ENCODE measurements at places on chromosomes 6 and 20.

DNA sequence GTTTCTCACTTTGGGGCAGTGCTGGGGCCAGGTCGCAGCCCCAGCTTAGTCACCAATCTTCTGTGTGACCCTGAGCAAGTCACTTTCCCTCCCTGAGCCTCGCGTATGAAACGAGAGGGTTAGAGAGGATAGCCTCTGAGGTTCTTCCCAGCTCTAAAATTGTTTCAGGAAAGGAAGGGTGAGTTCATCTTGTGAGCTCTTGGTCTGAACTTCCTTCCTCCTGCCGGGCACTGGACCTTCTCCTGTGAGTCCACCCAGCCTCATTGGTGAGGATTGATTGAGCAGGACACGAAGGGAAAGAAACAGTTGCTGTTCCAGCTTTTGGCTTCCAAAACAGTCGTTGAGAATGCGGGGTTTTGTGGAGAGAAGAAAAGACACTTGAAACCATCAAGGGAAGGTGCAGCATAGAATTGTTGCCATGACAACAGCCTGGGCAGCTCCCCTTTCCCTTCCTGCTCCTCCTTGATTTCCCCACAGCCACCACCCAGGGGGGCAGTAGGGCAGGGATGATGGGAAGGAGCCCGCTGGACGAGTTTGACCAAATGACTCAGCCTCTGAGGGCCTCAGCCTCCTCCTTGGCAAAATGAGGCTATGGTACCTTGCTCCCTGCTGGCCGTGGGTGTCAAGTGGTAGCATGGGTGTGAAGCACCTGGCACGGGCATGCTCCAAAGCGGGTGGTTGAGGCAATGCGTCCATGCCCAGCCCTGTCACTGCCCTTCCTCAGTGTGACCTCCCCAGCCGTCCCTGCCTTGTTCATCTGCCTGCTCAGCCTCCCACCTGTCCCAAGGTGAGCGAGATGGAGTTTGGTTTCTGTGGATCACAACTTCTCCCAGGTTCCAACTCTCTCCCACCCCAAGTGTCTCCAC, 107.8 kb downstream of the CDC5L start:
- DNase-seq: no peak

DNA sequence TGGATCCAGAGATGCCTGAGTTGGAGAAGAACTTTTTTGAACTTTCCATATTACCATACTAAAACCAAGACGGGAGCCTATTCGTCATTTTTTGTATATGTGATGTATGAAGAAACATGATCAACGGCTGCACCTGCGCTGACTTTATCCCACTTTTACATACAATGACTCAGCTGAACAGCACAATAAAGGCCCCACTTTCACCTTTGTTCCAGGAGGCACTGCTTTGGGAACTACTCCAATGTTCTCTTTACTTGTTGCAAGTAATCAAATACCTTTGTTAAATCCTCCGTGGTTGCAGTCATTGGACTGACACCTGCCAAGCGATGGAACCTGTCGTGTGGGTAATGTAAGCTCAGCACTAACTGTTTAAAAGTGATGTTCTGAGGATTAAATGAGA, 17.3 kb upstream of the BTN3A2 start:
- no peak for DNase-seq

DNA sequence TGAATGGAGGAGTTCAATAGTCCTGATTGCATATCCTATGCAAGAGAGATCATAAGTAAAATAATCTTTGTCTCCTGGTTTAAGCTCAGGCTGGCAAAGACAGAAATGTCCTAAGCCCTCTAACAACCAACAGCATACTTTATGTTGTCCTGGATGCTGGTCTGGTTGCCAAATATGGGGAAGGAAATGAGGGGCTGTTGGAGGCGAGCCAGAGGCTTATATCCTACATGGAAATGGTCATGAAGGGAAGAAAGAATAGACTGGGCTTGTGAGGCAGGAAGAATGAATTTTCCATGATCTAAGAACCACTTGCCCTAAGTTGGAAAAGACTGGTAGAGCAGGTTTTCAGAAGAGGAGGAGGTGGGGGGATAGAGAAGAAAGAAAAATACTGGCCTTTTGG, 237.1 kb downstream of the SMOC2 start:
- no peak for DNase-seq

GRCh38 chr6:158387578-158387977, 75.3 kb downstream of the TULP4 start:
- DNase-seq: no peak

DNA sequence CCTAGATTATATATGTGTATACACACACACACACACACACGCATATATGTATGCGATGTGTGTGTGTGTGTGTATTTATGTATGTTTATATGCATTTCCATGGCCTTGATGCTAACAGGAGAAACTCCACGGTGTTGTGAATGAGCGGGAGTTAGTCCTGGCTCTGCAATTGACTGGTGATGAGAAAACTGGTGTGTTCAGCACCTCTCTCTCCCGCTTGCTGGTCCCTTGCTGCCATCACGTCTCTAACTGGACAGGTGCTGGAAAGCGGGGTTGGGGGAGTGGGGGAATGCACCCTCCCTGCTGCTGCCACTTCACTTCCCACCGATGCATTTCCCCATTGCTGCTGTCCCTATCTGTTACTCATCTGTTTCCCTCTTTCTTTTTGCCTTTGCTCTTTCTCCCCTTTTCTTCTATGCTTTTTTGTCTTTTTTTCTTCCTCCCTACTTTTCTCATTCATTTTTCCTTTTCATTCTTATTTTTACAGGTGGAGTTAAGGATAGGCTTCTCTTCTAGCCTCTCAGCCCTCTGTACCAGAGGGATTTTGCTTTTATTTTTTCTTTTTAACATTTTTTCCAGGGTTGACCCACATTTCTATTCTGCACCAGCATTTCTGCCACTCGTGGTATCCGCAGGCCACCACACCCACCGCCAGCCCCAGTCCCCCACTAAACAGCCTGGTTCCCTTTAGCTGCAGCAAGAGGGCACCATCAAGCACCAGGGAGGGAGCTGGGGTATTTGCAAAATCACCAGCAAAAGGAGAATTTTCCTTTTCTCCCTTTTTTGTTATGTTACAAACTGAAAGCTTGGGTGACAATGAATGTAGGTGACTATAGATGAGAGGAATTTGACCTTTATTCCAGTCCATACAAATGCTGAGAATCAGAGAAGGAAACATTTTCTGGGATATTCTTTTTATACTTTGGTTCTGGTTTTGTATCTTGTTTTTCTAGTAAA, 115.6 kb downstream of the TCP11 start:
- DNase-seq: no peak

DNA sequence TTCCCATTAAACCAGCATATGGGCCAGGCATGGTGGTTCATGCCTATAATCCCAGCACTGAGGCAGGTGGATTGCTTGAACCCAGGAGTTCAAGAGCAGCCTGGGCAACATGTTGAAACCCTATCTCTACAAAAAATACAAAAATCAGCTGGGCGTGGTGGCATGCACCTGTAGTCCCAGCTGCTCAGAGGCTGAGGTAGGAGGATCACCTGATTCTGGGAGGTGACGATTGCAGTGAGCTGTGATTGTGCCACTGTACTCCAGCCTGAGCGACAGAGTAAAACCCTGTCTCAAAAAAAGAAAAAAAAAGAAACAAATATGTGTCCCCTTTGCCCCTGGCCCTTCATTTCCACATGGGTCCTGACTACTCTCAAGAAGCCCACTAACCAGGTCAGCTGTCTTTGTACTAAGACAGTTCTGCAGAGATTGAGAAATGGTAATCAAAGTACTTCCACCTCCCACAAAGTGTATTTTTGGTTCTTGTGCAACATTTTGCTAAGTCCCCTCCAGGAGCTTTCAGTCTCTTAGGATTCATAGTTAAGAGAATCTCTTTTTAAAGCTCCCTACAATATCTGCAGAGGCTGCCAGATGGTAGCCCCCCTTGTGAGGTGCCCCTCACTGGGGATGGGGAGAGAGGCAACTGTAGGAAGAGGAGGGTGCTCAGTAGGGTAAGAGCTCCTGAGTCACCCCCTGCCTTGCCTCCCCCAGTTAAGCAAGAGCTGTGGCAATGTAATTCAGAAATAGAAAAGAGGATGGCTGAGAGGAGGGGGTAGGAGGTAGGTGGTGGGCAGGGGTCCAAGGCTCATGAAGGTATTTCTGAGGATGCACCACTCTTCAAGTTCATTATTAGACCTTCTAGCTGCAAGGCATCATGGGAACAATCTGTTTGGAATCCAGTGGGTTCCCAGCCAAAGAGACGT, 16.5 kb upstream of the WFDC2 start:
- DNase-seq: no peak

- DNase-seq: no peak
Observed at GRCh38 chr6:167013067-167013466, 13.9 kb downstream of the CEP43 start.

- DNase-seq: no peak
Observed at GRCh38 chr6:14784596-14785492, 461.0 kb upstream of the JARID2 start.

DNA sequence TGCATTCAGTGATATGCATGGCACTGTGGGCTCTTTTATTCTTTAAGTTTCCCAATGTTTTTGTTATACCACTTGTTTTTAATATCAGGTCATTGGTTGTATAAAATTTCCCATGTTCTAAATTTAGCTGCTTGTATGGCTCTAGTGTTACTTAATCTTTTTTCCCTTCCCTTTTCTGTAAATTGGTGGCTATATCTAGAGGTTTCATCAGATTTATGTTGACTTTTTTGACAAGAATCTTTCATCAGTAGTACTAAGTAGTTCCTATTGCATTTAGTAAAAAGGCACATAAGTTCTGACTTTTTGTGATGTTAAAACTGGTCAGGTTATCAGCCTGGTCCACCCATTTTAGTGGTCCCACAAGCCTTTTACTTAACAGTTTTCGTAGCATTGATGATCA, 51.1 kb downstream of the MMS22L start:
- no peak for DNase-seq

- DNase-seq: no peak
Observed at GRCh38 chr6:109466212-109466923, 10.8 kb upstream of the MICAL1 start.

DNA sequence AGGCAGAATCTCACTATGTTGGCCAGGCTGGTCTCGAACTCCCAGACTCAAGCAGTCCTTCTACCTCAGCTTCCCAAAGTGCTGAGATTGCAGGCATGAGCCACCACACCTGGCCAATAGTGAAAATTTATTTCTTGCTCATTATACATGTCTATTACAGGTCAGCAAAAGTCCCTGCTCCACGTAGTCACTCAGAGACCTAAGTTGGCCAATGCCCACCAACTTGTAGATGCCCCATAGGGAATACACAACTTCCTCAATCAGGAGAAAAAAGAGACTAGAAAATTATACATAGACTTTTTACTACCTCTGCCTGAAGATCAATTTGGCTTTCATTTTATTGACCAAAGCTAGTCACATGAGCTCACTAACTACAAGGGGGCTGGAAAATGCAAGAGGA, 22.0 kb upstream of the CGA start:
- no peak for DNase-seq

DNA sequence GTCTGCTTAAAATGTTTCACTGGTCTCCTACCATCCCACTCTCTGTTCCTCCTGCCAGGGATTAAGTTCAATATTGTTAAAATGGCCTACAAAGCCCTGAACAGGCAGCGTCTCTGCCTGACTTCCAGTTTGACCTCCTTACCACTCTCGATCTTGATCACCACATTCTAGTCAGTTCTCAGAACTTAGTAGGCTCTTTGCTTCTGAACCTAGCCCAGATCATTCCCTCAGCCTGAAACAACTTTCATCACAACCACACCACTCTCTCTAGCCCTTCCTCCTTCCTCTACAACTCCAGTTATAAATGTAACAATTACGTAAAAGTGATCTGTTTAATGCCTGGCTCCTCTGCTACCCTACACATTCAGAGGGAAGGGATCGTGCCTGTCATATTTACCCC, 53.3 kb downstream of the ATG5 start:
- no peak for DNase-seq

DNA sequence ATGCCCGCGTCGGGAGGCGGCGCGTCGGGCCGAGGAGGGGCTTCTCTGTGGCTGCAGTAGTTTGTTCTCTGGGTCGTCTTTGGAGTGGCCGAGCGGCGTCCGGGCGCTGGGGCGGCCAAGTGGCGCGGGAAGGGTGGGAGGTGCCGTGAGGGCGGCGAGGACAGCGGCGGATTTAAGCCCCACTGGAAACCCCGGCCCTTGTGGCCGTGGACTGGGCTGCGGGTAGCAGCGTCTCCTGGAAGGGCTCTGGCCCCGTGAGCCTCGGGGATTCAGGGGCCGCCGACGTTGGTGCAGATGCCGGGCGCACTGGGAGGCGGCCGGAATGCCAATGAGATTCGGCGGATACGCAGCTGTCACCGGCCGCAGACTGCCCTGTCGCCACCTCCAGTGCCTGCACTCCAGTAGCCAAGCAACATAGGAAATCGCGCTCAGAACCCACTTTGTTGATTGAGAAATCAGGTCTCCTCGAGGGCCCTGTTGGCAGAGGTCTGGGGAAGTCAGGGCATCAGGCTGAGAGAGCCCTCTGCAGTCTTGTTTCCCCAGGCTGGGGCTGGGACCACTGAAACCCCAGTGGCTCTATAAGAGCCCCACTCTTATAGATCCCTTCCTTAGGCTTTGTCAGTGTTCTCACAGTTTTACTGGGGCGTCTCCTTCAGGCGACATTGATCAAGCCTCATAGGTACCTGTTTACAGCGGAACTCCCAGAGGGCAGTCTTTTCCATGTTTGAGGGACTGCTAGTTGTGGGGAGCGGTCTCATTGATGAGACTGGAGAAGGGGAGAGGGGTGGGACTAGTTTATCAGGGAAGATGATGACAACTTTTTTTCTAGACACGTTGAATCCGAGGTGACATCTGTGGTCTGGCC, 642 bp downstream of the GZF1 start:
- DNase-seq: no peak

- DNase-seq: no peak
Observed at GRCh38 chr6:125753218-125753936, 3.9 kb downstream of the HEY2 start.

GRCh38 chr6:53161481-53162009, 12.9 kb upstream of the GCM1 start:
- no peak for DNase-seq

- no peak for DNase-seq
Observed at GRCh38 chr20:57586370-57586793, 25.5 kb downstream of the PCK1 start.

DNA sequence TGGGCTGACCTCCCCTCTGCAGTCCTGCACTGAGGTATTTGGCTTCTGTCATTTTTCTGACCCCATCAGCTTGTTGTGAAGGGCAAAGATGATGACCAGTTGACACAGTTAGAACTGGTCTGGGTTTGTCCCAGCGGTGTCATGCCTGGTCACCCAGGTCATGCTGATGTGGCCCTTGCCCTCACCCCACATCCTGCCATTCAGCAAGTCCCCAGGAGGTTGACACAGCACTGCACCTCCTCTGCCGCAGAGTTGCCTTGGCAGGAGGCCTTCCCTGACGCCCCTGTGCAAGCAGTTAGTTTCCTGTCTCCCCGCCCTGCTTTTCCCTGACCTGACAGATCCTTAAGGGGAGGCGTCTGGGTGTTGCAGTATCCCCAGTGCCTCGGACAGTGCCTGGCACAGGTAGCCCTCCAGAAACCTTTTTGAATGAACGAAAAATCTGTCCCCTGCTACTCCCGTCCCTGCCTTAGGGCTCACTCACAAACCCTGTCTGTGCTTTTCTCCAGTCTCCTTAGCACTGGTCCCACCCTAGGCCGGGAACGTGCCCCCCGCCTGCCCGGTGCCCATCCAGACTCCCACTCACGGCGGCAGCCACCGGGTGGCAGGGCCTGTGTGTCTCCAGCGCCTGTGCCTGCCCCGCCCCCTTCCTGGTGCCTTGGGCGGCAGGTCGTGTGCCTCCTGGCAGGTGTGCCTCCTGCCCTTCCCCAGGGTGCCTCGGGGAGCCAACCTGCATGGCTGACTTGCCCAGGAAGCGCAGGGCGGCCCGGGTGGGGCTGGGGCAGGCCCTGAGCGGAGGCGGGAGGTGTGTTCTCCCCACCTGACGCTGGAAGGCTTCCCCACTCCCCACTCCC, 146.3 kb upstream of the RNF24 start:
- DNase-seq: no peak

- DNase-seq: no peak
Observed at GRCh38 chr6:166959911-166960608, 3.7 kb upstream of the RNASET2 start.

Data from memory B cell (primary cell).